EH (cell line): ENCODE measurements at places on chromosomes 6 and 20.

DNA sequence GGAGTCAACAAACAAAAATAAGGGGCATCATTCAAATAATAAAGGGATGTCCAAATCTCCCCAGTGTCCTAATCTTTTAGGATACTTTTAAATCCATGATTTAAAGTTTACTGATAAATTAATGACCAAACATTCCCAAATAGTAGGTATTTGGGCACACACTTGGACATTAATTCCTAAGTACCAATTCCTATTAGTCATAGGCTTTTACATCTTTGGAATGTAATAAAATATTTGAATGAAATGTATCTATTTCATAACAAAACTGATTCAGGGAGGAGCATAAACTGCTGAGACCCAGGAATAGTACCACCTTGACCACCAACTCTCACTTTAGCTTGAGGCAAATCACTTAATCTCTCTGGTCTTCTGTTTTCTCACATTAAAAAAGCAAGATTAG, 44.3 kb downstream of the VGLL2 start:
- DNase-seq: no peak

- no peak for DNase-seq
Observed at GRCh38 chr6:40389254-40389653, 197.9 kb downstream of the LRFN2 start.

DNA sequence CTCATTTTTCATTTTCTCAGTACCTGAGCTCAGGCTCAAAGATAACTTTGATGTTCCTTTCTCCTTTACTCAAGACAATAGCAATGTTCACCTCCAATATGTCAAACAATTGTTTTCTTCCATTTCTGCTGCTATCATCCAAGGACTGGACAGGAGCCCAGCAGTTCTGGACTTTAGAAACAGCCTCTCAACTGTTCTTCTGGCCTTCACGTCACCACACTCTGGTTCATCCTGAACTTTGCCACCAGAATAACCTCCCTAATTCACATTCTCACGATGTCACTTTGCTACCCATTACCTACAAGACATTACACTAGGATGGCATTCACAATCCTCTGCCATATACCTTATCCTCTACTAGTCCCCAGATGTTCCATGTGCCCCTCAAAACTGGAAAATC, 60.6 kb upstream of the PLEKHG1 start:
- DNase-seq: no peak

GRCh38 chr20:62906209-62906608, 20.1 kb downstream of the DIDO1 start:
- no peak for DNase-seq

GRCh38 chr20:21516180-21516567, 2.3 kb upstream of the NKX2-2 start:
- no peak for DNase-seq

DNA sequence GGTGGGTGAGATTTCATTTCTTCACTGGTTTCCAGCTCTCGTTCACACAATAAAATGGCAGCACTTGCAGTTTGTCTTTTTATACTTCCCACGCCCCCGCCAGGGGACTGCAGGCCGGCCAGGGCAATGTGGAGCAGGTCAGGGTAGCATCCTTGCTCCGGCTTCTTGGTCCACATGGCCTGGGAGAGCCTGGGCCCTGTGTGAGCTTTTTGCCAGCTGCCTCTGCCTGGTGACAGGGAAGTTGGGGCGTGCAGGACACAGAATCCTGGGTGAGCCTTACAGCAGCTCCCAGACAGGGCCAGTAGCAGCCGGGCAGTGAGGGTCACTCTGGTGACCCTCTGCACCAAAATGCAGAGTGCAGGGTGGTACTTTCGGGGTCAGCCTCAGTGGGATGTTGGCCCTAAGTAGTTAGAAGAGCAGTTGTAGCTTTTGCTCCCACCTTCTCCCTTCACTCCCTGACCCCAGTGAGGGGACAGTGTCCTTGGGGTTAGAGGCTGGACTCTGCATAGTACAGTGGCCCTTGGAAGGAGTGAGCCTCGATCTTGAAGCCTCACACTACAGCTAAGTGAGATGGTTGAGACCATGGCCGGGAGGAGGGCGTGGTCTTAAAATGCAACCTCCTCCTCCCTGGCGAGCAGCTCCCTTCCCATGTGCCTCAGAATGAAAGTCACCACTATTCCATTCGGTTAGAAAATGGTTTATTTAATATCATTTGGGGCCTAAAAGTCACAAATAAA, 23.8 kb downstream of the PYGB start:
- DNase-seq: no peak

- DNase-seq: peak; percentile 42
Observed at GRCh38 chr6:3789018-3789895, 37.7 kb upstream of the PXDC1 start.

DNA sequence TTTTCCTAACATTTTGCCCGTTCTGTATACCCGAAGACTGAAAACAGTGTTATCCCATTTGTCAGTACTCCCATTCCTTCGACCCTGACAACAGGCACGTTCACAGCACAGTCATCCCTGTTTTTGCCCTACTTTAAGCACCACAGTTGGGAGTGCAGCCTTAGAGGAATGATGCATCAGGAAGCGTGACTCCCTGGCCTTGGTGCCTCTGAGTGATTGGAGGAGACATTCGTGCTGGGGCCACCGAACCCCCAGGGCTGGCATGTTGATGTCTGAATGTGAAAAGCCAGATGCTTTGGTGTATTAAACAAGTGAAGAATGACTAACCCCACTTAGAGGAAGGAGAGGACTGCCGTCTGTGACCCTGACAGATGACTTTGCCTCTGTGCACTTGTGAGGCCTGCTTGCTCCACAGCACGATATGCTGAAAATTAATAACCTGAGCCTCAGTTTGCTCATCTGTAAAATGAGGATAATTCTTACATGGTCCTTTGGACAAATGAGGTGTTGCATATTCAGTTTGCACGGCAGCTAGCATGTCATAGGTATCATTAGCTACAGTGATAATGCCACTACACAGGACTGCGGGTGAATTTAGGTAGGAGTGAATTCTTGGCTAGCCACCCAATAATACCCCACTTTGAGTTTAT, 36.0 kb downstream of the STK35 start:
- peak; percentile 98 for DNase-seq

DNA sequence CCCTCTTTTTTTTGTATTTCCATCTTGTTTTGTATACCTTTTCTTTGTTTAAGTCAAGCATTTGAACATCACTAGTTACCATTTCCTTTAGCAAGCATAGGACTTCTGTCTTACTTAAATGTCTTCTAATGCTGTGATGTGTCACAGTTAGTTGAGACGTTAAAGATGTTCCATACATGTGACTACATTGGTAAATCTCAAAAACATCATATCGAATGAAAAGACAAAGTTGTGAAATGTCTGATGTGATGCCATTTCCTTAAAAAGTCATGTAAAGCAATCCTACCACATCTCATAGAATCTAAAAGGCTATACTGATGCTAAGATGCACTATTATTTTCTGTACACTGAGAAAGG, 26.8 kb downstream of the SLC16A10 start:
- DNase-seq: no peak

GRCh38 chr6:32069878-32070515, 31.8 kb downstream of the CYP21A2 start:
- DNase-seq: no peak

DNA sequence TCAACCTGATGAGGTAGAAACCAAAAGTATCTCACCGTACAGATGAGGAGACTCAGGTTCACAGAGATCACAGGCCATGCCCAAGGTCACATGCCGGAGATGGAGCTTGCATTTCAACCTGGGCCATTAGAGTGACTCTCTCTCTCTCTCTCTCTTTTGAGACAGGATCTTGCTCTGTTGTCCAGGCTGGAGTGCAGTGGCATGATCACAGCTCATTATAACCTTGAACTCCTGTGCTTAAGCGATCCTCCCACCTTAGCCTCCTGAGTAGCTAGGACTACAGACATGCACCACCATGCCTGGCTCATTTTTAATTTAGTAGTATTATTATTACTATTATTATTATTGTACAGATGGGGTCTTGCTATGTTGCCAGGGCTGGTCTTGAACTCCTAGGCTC, 2.8 kb upstream of the CSNK2A1 start:
- DNase-seq: no peak

GRCh38 chr20:1286267-1287024, 20.4 kb downstream of the SNPH start:
- DNase-seq: no peak

DNA sequence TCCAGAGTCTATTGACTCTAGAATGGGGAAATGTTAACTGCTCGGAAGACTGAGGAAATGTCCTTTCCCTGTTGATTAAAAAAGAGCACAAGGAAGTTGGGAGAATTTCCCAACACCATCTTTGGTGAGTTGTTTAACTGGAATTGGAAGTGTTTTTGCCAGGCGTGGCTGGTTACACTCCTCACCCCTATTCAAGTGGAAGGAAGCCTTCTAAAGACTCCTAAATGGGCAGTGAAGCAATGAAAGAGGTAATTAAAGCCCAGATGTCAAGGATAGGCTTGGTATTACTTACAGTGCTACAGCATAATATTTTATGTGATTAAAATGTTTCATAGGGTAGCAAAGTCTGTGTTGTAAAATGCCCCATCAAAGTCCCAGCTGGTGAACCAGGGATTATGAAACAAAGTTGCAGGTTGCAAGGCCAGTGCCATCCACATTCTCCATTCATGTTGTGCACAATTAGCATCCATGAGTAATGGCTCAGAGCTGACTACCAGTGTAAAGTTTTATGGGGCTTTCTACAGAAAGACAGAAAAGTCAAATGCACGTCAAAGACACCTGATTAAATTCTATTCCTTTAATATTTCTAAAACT, 52.6 kb downstream of the BTBD3 start:
- DNase-seq: no peak

GRCh38 chr6:12593771-12594529, 122.6 kb upstream of the PHACTR1 start:
- peak; percentile 36 for DNase-seq
